Activated CD4-positive, alpha-beta T cell treated with anti-CD3 and anti-CD28 coated beads, Interleukin-2, amount 10 ng/mL, durations not matched to agents 24 days and 14 days (primary cell): ENCODE measurements at places on chromosomes 4 and X. TPM values are rescaled to one million over a fixed set of nuclear protein-coding genes. Genes with fewer than 3 reads are reported as not detected.

DNA sequence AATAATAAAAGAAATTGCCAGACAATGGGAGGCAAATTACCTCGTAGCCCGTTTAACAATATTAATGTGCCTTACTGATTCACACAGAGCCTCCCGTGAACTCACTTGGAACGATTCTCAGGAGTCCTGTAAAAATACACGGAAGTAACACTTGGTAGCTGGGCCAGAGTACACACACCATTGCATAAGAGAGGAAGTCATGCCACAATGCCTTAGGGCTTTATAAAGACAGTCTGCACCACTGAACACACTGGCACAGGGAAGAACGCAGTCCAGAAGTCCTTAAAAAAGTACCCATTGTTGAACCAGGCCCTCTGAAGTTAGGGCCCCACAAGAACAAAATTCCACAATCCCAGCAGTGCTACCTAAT is 15.1 kb downstream of the SLC2A9 start:
- peaks cover 22% of the 10 kb centered on the region for H3K4me1 ChIP-seq
- H3K27me3 ChIP-seq, result no peaks in the 10 kb centered on the region
- H3K4me3 ChIP-seq, result no peak overlapping the region
- no peaks in the 10 kb centered on the region for H3K36me3 ChIP-seq
- no peak overlapping the region for H3K27ac ChIP-seq

DNA sequence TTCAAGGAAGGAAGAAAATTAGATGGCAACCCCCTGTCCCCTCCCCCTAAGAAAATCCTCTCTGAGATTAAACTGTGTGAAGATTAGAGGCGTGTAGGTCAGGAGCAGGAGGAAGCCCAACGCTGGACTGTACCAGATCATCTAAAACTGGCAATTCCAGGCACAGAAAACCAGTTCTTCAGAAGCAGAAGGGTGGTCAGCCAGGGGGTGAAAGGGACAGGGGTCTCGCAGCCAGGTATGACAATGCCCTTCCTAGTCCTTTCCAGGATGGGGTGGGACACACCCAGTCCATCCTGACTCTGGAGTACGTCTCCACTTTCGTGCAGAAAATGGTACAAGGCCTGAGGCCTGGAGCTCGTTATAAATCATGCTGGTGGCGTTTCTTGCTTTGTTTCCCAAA is 3.3 kb upstream of the RHOH start:
- H3K36me3 ChIP-seq, result peaks cover 13% of the 10 kb centered on the region
- peak; percentile 79 for DNase-seq
- peak overlapping the region; percentile 93 for H3K4me3 ChIP-seq
- H3K4me1 ChIP-seq, result peaks cover 67% of the 10 kb centered on the region
- H3K27ac ChIP-seq, result peak overlapping the region; percentile 94

DNA sequence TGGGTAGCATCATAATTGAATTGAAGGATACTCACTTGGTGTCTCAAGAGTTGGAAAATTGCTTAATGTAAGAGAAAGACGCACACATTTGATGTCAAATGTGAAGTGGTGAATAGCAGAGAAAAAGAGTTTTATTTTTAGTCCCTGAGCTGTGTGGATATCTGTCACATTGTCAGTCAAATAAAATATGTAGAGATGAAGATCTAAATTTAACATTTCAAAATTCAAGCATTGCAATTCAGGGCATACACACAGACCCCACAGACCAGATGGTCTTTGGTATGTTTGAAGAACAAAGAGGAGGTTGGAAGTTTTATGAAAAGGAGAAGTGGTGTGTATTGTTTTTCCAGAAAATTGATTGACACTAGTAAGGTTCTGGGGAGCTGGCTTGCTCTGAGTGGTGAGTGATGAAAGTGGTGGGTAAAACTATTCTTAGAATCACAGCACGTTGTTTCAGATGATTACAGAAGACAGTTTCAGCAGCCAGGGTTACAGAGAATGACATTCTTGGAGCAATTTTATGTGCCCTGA is 44.9 kb upstream of the BBS12 start:
- H3K4me1 ChIP-seq, result peaks cover 43% of the 10 kb centered on the region
- H3K27ac ChIP-seq, result peak overlapping the region; percentile 95
- H3K4me3 ChIP-seq, result peak overlapping the region; percentile 78
- no peak for DNase-seq

GRCh38 chr4:139562067-139562684 is 6.2 kb upstream of the SETD7 start:
- no peak for DNase-seq
- no peak overlapping the region for H3K27ac ChIP-seq
- no peak overlapping the region for H3K4me3 ChIP-seq
- H3K4me1 ChIP-seq, result peaks cover 16% of the 10 kb centered on the region
- peaks cover 11% of the 10 kb centered on the region for H3K27me3 ChIP-seq
- no peaks in the 10 kb centered on the region for H3K36me3 ChIP-seq

GRCh38 chr4:53061091-53061850 is 199.2 kb downstream of the RASL11B start:
- H3K27me3 ChIP-seq, result no peaks in the 10 kb centered on the region
- H3K27ac ChIP-seq, result no peak overlapping the region
- no peak overlapping the region for H3K4me3 ChIP-seq
- DNase-seq, result no peak
- no peaks in the 10 kb centered on the region for H3K36me3 ChIP-seq

- peak overlapping the region; percentile 96 for H3K4me3 ChIP-seq
- peaks cover 2% of the 10 kb centered on the region for H3K27me3 ChIP-seq
- DNase-seq, result no peak
- H3K4me1 ChIP-seq, result peaks cover 13% of the 10 kb centered on the region
- H3K27ac ChIP-seq, result peak overlapping the region; percentile 97
- H3K36me3 ChIP-seq, result peaks cover 18% of the 10 kb centered on the region
These were observed 1.1 kb downstream of the GTPBP6 start for GRCh38 chrX:317424-318067.

GRCh38 chrX:155094468-155095061 is 23.3 kb downstream of the BRCC3 start:
- H3K27ac ChIP-seq, result no peak overlapping the region
- peaks cover 2% of the 10 kb centered on the region for H3K4me1 ChIP-seq
- peak; percentile 73 for DNase-seq
- no peak overlapping the region for H3K4me3 ChIP-seq
- no peaks in the 10 kb centered on the region for H3K27me3 ChIP-seq

DNA sequence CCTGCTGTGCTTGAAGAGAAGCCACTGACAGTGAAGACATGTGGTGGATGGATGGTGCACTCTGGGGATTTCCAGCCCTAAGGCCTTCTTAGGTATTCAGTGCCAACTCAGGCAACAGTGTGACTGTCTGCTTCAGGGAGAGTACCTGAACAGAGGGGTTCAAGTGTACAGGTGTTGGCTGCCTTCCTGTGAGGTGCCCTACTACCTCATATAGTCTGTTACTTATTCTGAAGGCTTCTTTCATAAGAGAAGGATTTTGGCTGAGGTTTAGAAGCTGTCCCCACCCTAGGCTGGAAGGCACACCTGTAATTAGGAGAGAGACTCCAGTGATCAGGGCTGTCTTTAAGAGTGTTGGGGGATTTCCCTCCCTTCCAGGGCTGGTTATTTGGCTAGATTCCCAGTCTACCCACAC is 1.8 kb downstream of the FTHL17 start:
- no peak overlapping the region for H3K4me3 ChIP-seq
- H3K27me3 ChIP-seq, result no peaks in the 10 kb centered on the region
- peaks cover 9% of the 10 kb centered on the region for H3K4me1 ChIP-seq
- DNase-seq, result peak; percentile 56

GRCh38 chr4:119493419-119493818 is 135.2 kb downstream of the PDE5A start:
- DNase-seq, result no peak
- no peak overlapping the region for H3K4me3 ChIP-seq
- no peaks in the 10 kb centered on the region for H3K27me3 ChIP-seq
- H3K4me1 ChIP-seq, result peaks cover under 1% of the 10 kb centered on the region
- H3K27ac ChIP-seq, result no peak overlapping the region

The GYPE gene
- total RNA-seq, result not detected in 2 replicates

The GAGE1 gene
- not detected in 2 replicates for total RNA-seq

The TMSB15A gene
- 0.31 TPM in 1 of 2 replicates, not detected in the other for total RNA-seq

The EXOC1L gene
- not detected in 2 replicates for total RNA-seq

The TRIML2 gene
- total RNA-seq, result not detected in 2 replicates

The MAGEA4 gene
- total RNA-seq, result not detected in 2 replicates

The ANOS1 gene
- total RNA-seq, result not detected in 2 replicates
